ENCODE measurements at places on chromosomes 1 and 21.

- no peak for DNase-seq
These were observed 21.6 kb downstream of the F11R start for GRCh38 chr1:160999376-160999775.

DNA sequence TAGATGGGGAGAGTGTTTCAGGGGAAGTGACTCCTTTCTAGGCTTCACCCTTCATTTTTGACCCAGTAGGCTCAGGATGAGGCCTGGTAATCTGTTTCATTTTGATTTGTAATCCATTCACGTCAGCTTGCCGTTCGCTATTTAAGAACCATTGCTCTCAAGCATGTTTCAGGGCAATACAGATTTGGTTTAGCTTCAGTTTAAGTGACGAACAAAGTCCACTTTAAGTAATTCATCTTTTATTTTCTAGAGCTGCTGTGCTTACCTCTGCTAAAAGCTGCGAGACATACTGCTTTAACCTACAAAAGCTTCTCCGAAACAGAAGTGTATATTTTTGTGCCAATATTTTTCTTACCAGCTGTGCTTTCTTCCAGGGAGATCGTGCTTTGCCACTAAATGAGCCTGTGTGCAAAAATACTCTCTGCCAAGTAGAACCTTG is 8.9 kb upstream of the FMO3 start:
- no peak for DNase-seq

DNA sequence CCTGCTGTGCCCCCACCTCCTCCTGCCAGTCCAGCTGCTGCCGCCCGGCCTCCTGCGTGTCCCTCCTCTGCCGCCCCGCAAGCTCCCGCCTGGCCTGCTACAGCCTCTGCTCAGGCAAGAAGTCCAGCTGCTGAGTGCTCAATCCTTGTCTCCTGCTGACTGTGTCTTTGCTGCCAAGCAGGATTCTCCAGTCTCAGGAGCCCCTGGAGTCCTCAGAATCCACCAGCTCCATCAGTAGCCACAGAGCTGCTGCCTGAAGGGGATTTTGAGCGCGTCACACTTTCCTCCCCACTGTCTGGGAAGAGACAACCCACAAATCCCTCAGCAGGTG is 973 bp downstream of the KRTAP10-11 start:
- DNase-seq: no peak

- no peak for DNase-seq
These were observed 120.8 kb downstream of the LMO4 start for GRCh38 chr1:87449348-87449963.

DNA sequence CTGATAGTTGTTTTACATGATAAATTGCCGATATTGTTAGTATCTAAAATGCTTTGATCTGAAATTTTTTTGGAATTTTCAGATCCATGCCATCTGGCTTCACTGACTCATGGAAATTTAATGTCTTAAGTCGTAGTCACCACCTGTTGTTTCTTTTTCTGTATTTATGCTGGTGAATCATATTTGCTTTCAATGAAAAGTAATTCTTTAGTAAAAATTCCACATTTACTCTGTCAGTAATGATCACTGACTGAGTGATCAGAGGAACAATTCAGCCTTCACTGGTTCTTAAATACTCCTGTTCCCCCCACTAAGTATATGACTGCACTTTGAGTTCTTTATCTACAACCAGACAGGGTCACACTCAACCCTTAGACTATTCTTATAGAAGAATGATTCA is 185.6 kb upstream of the NRIP1 start:
- DNase-seq: no peak

DNA sequence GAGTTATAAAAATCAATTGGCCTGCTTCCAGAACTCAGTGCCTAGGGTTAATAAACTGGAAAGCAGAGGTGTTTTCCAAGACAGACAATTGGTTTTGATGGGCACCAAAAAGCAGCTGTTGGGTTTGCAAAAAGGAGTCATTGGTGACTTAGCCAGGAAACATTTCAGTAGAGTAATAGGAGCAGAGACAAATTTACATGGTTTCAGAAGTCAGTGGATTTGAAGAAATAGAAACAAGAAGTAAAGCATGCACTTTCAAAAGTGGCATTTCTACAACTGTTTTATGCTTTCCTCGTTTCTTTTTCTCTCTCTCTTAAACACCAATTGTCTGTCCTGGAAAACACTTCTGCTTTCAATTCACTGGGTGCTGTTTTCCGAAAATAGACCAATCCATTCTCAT is 87.8 kb downstream of the GLUL start:
- DNase-seq: no peak

GRCh38 chr21:40516335-40516734 is 330.6 kb downstream of the DSCAM start:
- DNase-seq: no peak

- DNase-seq: no peak
These were observed 51.0 kb downstream of the RAB3GAP2 start for GRCh38 chr1:220221269-220221668.

DNA sequence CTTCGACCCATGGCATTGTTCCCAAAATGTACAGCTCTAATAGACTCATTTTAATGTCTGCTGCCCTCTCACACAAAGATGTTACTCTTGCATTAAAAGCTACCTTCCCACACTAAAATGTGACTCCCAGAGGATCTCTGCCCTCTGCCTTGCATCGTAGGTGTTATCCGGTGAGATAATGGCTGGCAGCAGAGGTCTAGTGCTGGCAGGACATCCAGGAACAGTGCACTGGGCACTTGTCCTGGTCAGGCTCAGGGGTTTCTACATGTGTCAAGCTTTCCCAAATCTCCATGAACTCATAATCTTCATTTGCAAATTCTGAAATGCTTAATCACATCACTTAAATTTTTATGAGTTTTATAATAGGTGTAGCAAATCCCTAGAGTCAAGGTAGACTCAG is 310.6 kb downstream of the LRRIQ3 start:
- no peak for DNase-seq

DNA sequence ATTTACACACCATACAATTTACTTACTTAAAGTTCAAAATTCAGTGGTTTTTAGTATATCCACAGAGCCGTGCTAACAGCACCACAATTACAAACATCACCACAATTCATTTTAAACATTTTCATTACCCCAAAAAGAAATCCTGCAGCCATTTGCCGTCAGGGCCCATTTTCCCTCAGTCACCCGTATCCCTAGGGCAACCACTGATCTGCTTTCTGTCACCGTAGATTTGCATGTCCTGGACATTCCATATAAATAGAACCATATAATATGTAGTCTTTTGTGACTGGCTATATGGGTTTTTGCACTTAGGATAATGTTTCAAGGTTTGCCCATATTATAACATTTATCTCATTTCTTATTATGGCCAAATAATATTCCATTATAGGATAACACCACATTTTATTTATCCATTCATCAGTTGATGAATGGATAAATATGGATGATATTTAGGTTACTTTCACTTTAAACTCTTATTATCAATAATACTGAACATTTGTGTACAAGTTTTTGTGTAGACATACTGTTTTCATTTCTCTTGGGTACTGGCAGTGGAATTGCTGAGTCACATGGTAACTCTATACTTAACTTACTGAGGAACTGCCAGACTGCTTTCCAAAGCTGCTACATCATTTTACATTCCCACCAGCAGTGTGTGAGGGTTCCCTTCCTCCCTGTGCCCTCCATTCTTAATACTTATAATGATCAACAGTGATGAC is 68.9 kb downstream of the ST3GAL3 start:
- no peak for DNase-seq

DNA sequence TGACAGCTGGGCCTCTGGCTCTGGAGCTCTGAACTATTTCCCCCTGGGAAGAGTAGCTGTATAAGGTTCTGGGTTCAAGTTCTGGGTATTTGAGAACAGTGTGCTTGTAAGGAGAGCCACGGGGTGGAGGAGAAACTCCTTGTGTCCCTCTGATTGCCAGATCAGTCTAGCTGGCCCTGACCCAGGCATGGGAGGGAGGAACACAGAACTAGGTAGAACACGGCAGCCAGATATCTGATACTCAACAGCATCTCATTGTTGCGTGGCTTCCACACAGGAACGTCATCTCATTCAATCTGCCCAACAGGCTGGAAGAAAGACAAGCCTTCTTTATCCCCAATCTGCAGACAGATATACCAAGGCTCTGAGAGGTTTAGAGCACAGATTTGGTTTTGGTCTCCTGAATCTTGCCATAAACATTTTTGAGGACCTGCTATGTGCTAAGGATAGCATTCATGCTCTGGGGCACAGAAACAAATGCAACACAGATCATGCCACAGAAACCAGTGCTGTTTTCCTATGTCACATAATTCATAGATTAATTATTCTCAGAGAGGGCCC is 83.8 kb downstream of the PLXNA2 start:
- DNase-seq: no peak

GRCh38 chr1:232130815-232131480 is 499.0 kb downstream of the SIPA1L2 start:
- no peak for DNase-seq

GRCh38 chr21:37043818-37044217 is 29.1 kb downstream of the PIGP start:
- no peak for DNase-seq

- no peak for DNase-seq
These were observed 2.8 kb upstream of the C4BPB start for GRCh38 chr1:207085887-207086286.

DNA sequence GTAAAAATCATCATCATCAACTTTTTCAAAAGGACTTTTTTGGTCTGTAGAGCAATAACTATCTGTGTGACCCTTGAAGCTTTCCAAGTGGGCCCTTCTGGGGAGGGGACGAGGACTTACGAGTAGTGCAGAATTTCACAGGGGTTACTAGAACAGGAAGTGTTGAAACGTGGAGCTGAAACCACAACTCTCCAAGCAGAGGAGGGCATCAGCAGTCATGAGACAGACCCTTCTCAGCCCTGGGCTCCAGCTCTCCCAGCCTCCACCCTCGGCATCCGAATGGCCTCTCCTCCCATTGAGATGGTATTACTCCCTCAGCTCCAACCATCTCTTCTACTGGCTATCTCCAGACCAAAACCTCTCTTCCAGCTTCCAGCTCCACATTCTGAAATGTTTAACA is 3.6 kb downstream of the FAM89A start:
- no peak for DNase-seq

- DNase-seq: no peak
These were observed 187.4 kb upstream of the ATP1B1 start for GRCh38 chr1:168918860-168919741.

DNA sequence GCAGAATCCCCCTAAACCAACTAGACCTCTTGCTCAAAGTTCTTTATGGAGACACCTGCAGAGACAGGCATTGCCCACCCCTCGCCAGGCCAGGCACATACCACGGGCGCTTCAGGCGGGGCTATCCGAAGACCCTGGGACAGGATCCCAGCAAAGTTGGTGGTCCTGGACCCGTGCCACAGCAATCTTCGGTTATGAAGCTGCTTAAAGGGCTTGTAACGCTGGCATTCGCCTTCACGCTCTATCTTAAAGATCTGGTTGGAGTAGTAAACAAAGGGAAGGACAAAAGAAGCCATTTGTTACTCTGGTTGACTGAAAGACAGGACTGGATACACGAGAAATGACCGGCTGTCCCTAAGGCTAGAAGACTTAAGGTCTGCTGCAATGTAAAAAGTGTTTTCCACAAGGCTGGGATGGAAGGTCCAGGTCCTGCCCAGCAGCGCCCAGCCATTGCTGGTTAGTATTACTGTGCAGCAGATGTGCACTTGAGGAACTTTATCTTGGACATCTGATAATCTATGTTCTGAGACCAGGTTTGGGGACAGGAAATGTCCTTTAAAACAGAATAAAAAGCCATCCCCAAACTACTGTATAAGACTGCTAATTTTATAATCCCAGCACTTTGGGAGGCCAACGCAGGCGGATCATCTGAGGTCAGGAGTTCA is 42.9 kb downstream of the PARP1 start:
- DNase-seq: no peak

DNA sequence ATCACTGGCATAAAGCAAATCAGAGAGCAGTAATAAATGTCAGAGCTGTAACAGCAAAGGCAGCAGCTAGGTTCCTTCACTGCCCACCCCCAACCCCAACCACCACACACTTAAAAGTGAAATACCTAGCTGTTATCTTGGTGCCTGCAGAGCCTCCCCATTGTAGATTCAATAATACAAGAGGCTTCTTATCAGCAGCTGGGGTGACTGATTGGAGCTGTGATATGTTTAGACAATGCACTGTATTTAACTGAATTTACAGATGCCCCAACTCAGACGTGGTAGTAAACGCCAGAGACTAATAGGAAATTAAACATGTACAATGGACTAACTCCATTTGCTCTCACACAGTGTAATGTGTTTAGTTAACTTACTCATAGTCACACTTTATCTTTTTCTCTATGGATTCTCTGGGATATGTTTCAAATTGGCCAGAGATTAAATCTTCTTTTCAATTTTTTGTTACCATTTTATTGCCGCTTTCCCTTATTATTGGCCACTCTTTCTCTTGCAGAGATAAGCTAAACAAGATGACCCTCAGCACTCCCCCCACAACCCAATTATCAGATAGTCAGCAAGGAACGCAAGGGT is 117.1 kb downstream of the ESRRG start:
- DNase-seq: no peak

DNA sequence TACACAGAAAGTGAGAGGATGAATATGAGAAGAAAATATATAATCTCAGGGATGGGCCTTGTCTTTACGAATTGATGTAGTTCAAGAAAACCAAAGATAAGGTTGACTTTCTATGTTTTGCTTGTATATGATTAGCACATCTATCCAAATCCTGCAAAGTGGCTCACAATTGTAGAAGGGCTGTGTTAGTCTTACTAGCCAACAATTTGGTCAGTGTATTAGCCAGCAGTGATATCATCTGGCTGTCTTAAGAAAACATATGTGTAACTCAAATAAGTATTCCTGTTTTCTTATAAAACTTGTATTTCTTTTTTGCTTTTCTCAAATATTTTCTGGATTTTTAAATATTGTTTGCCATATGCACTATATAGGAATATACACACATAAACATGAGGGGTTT is 5.5 kb downstream of the SDCCAG8 start:
- DNase-seq: no peak

DNA sequence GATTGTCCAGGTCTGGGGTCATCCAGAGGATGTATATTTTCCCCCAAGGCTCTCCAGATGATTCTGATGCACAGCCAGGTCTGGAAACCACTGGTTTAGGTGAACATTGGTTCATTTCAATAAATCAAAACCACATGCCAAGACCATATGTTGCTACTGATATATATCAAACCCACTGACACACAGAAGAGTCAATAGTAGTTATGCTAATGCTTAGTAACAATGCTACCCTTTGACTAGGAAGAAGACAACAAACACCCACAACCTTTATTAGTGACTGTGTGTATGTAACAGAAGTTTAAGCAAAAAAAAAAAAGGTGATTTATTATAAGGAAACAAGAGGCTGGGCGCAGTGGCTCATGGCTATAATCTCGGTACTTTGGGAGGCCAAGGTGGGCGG is 35.6 kb upstream of the POU2F1 start:
- peak; percentile 15 for DNase-seq

- no peak for DNase-seq
These were observed 370.7 kb upstream of the C1orf174 start for GRCh38 chr1:4270651-4271337.

- DNase-seq: no peak
These were observed 94.8 kb downstream of the DSCAM start for GRCh38 chr21:40752125-40752524.
